ENCODE measurements at places on chromosomes 13 and 19.

DNA sequence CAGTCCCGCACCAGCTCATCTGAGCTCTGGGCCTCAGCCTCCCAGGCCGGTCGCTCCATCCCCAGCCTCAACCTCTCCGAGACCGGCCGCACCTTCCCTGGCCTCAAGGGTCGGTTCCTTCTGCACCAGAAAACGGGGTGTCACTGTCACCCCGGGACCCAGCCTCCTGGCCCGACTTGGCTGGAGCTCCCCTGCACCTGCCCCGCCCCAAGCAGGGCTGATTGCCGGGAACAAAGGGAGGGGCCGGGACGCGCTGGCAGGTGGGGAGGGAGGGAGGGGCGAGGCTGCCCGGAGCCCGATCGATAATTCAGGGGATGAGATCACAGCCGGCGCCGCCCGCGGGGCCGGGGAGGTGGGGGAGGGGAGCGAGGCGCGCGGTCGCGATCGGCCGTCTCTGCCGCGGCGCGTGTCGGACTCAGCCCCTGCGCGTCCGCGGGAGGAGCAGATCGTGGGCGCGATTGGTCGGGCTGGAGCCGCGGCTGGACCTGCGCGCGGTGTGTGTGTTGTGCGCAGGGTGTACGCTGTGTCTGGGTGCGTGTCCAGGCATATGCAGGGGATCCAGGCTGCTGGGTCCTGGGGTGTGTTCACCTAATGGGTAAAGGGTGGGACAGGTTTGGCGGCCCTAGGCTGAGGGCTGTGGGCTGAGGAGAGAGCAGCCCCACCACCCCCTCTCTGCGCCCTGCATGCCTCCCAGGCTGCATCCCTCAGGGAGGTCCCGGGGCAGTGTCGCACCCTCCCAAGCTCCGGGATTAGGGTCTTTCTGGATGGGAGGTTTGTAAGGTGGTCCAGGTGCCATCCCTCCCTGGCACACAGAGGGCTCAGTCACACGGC, 1.1 kb upstream of the SHC2 start:
- DNase-seq = no peak

GRCh38 chr19:34094960-34095359, 77.3 kb upstream of the LSM14A start:
- no peak for DNase-seq

DNA sequence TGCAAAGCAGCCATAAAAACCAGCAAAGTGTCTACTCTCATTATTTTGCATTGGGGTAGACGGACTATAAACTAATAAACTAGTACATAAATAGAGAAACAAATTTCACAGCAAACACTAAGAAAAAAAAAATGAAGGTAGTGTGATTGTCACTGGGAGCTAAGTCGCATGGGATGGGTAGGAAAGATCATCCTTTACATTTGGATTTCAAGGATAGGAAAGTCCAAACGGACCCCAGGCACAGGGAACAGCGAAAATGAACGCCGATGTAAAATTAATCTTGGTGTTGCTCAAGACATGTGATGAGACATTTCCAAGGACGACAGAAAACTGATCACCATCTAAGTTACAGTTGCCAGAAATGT, 690 bp upstream of the SGTA start:
- no peak for DNase-seq

- no peak for DNase-seq
Measured at GRCh38 chr19:46351241-46352041, 4.6 kb downstream of the PPP5C start.

DNA sequence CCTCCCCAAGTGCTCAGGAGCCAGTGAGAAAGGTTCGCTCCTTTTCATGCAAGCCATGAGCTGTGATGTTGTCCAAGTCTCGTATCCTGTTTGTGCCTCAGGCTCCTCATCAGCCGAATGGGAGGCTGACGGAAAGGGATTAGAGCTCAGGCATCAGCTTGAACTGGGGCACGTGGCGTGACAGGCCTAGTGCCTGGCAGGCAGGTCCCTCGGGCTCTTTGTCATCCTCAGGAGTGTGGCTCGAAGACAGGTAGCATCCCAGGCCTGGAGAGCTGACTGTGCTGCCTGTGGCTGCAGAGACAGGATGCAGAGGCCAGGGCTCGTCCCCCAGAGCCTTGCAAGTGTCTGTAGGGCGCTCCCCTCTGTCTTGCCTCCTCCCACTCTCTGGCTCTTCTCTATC, 38.5 kb downstream of the DNM2 start:
- DNase-seq = no peak

DNA sequence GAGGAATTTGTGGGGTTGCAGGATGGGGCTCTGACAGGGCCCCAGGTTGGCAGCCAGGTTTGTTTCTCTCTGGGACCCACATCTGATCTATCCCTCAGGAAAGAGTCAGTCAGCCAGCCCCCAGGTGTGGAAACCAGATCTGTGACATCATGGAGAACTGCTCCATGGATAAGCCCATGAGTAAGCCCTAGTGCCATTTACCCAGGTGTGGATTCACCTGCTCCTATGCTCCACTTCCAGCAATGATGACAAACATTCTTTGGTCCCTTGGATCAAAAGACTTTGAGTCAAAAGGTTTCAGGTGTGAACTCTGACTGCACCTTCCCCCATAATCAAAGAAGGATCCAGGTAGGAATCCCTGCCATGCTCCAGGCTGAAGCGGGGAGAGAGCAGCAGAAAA, 26.9 kb upstream of the IGFL4 start:
- no peak for DNase-seq

DNA sequence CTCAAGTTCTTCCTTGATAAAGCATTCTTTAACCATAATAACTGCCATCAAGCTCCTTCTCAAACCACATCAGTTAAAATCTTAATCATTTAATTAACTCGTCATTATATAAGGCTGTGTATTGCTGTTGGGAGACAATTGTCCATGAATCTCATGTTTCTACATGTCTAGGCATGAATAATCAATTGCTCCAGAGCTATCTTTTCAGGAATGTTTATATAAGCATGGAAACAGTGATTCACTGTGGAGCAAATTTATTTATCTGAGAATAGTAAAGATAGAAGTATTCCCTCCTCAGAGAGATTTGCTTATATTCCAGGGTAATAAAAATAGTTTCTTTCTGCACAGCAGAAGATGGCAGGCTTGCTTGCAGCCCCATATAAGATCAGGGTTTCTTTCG, 71.1 kb downstream of the CBY2 start:
- no peak for DNase-seq

GRCh38 chr19:19202707-19203011, 555 bp downstream of the NR2C2AP start:
- DNase-seq = no peak

DNA sequence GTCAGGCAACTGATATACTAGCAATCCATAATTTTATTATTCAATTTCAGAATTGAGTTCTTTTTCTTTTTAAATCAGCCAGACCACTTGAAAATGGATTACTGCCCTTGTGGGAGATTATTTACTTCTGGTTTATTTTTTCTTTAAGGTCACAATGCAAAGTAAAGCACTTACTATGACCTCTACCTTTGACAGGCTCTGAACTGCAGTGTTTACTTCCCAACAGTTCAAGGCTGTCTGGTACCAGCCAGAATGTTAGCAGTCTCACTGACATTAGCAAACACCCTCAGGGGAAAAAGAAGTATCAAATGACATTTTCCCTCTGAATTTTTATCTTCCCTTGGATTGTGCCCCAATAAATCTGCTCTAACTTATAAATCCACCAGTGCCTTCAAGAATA, 57.5 kb downstream of the RAP2A start:
- no peak for DNase-seq

DNA sequence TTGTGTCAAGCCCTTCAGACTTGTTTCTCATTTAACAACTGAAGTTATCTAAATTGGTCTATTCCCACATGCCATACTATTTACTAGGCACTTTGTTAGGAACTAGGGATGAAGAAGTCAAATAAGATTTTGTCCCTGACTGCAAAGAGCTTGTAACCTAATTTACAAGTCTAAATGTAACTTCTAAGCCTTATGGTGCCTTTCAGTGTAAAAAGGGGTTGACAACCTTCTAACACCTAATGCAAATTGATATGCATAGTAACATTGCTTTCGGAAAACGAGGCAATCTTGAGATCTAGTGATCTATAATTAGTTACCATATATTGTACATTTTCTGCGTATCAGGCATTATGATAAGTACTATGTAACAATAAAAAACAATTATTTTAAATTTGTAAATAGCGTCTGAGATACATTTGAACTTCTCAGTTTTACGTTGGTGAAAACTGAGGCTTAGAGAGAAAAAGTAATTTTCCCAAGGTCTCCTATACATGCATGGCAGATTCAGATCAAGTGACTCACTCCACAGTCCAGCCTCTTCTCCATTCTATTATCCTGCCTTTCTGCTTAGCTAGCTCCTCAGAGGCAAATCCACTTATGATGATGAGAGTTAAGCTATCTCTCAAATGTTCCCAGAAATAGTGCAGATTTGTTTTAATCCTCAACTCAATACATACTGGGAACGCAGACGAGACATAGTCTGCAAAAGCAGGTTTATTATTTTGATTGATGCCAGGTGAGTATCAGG, 764.9 kb upstream of the SLITRK5 start:
- DNase-seq = no peak

- DNase-seq = no peak
Measured at GRCh38 chr13:57925751-57926150, 294.2 kb downstream of the PCDH17 start.

DNA sequence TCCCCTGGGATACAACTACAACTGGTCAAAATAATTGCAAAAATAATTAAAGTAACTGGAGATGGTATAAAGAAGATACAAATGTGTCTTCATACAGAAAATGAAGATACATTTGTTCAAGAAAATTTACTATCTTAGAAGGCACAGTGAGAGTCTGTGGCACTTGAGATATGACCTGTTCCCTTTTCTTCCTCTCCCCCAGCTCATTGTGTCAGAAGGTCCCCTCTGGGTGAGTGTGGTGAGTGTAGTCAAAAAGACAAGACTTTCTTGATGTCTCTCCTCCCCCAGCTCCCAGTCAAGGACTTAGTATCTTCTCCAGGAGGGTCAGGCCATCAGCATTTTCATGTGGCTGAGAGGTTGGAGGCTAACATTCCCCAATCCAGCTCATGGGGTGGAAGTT, 51.7 kb downstream of the EDNRB start:
- DNase-seq = no peak

DNA sequence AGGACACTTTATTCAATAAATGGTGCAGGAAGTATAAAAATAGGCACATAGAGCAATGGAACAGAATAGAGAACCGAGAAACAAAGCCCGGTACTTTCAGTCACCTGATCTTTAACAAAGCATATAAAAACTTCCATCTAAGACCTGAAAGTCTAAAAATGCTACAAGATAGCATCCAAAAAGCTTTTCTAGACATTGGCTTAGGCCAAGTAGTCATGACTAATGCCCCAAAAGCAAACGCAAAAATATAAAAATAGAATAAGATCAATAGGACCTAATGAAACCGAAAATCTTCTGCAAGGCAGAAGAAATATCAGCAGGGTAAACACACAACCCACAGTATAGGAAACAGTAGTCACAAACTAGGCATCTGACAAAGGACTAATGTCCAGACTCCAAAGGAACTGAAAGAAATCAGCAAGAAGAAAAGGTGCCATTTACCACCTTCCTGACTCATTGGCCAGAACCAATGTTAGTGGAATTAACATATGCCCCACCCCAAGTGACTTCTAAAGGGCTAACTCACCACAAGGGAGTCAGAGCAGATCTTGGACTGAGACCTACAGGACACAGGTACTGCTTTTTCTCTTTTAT, 40.8 kb upstream of the CEACAM21 start:
- no peak for DNase-seq

GRCh38 chr19:16586991-16587832, 15.0 kb upstream of the SLC35E1 start:
- peak; percentile 41 for DNase-seq

GRCh38 chr19:8269724-8270123, 38.4 kb downstream of the CD320 start:
- no peak for DNase-seq

GRCh38 chr13:44819245-44819644, 170.0 kb downstream of the NUFIP1 start:
- no peak for DNase-seq

- no peak for DNase-seq
Measured at GRCh38 chr13:31967155-31967554, 64.4 kb upstream of the FRY start.

DNA sequence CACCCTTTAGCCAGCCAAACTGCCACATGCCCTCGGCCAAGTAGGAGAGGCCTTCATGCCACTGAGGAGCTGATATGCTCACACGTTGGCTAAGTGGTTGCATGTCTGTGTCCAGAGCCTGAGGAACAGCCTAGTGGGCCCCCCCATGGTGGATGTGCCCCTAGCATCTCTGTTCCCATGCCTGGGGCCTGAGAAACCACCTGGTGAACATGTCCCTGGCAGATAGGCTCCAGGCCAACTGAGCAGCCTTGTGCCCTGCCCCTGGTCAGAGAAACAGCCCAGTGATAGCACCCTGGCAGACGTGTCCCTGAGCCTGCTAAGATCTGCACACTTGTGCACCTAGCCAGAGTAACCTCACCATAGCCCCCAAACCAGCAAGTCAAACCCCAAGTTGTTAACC, 121.8 kb upstream of the WASF3 start:
- DNase-seq = no peak

GRCh38 chr13:104831831-104832230, 1703.6 kb downstream of the EFNB2 start:
- no peak for DNase-seq

- no peak for DNase-seq
Measured at GRCh38 chr19:46755077-46755852, 9.0 kb upstream of the STRN4 start.

DNA sequence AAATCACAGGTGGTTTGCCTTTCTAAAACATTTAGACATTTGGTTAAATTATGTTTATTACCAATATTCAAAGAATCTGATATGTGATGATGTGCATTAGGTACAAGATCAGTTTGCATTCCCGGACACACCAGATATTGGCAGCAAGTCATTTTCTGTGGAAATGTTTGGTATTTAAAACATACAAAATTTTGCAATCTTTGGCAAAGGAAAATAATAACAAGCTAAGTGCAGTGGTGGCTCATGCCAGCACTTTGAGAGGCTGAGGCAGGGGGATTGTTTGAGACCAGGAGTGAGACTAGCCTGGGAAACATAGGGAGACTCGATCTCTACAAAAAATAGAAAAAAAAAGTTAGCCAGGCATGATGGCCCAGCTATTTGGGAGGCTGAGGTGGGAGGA, 29.1 kb upstream of the TSC22D1 start:
- no peak for DNase-seq

- no peak for DNase-seq
Measured at GRCh38 chr13:101453784-101454201, 1.3 kb downstream of the ITGBL1 start.

GRCh38 chr19:42628411-42629140, 33.9 kb upstream of the CEACAM8 start:
- DNase-seq = no peak

DNA sequence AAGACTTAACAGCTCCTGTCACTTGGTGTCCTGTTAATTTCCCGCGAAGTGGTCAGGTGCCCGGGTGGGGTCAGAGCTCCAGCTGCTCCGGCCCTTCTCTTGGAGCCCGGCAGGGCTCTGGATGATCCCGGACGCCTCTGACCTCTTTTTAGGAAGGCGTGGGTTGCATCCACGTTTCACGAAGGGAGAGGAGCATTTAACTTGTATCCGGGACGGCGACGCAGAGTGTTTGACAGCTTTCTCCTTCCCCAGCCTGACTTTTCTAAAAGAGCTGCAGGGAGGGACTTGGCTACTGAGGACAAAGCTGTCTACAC, 656 bp downstream of the ZNF155 start:
- no peak for DNase-seq
